ENCODE measurements at places on chromosomes 11 and 22. TPM values are rescaled to one million over a fixed set of nuclear protein-coding genes. Genes with fewer than 3 reads are reported as not detected.

GRCh38 chr11:130304651-130305050 is 10.1 kb downstream of the ZBTB44 start:
- no peak for DNase-seq

SCN2B gene
- not detected for polyA plus RNA-seq

GRCh38 chr11:60910711-60911380 is 3.1 kb upstream of the TMEM109 start:
- no peak for DNase-seq

- DNase-seq: no peak
Measured at GRCh38 chr22:19003508-19003907, 67.4 kb upstream of the PRODH start.

GRCh38 chr22:42185915-42186439 is 55.4 kb upstream of the CYP2D6 start:
- no peak for DNase-seq

TRIM66 gene
- polyA plus RNA-seq: 0.55 TPM

Measured in immature natural killer cell (primary cell).